RPMI7951 (cell line): ENCODE measurements at places on chromosomes 16 and 17.

DNA sequence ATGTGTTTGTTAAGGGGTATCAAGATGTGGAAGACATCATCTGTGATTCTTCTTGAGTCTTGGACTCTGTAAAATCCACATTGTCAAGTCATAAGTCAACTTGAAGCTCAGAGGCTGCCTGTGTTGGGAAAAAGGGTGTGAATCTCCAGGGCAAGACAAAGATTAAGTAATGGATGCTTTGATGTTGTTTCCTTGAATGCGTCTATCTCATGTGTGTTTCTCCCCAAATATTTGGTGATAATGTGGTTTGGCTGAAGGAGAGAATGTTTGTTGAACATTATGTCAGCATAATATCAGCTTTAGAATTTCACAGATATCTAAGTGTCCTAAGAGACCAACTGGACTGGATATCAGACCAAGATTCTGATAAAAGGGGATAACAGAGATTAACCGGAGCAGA is 24.1 kb upstream of the KCNJ16 start:
- no peak for DNase-seq

GRCh38 chr16:81720973-81721906 is 57.9 kb upstream of the PLCG2 start:
- DNase-seq: no peak

- no peak for DNase-seq
These were observed 61.6 kb downstream of the TNFRSF13B start for GRCh38 chr17:16910341-16910740.

DNA sequence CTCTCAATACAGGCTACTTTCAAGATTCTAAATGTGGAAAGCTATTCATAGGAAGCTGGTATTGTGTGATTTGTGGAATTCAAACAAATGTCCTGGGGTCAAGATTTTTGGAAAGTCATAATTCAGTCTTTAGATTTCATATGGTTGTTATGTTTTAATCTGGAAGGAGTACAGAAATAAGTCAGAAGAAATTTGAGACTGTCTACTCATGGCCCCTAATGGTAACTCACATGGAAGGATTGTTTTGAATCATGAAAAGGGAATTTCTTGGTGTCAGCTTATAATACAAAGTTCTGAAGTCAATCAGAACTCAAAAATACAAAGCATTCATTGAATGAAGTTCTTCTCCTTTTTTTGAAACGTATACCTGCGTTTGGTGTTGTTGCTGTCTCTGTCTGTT is 3.1 kb downstream of the KCNJ2 start:
- DNase-seq: no peak

- no peak for DNase-seq
These were observed 5.8 kb downstream of the DEXI start for GRCh38 chr16:10936272-10936984.

- no peak for DNase-seq
These were observed 2.1 kb downstream of the KREMEN2 start for GRCh38 chr16:2966043-2966807.

DNA sequence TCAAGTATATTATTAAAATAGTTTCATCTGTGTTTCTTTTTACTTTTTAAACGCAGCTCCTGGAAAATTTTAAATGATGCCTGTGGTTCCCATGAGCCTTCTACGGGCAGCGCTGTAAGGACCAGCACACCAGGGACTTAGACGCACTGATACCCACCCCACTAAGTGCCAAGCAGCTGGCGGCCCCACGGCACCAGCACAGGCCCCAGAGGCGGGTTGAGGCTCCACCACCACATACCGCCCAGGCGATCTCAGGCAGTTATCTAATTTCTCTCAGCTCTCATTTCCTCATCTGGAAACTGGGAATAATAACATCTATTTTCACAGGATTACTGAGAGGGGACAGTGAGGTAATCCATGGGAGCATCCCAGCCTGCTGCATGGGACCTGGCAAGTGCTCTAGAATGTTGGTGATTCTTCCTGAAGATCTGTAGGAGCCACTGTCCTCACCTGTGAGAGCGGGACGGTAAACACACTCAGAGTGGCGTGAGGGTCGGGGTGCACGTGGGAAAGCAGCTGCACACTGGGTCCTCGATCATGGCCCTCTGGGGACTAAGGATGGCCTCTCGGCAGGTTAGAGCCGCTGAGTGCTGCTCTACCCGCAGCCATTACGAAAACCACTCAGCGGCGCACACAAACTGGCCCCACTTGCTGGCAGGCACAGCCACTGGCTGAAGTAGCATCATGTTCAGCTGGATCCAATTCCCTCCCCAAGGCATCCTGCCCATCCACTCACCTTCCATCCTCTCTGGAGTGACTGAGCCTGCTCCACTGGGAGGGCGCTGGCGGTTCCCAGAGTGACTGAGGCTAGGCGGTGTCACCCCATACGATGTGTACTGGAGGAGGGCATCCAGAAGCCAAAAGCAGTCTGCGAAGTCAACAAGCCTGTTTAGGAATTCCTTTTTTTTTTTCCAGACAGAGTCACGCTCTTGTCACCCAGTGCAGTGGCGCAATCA is 17.6 kb upstream of the SLC38A8 start:
- no peak for DNase-seq

DNA sequence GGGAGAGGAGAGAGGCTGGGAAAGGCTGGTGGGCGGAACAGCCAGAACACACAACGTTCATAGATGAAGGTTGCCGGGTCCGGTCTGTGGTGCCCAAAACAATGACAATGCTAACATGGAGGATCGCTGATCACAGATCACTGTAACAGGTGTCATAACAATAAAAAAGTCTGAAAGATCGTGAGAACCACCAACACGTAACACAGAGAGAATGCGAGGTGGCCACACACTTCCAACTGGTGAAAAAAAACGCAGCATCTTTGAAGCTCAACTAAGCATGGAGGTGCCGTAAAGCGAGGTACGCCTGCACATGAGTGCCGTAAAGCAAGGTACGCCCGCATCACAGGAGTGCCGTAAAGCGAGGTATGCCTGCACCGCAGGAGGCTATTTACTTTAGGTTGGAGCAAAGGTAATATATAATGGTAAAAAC is 42.3 kb downstream of the ABR start:
- no peak for DNase-seq

DNA sequence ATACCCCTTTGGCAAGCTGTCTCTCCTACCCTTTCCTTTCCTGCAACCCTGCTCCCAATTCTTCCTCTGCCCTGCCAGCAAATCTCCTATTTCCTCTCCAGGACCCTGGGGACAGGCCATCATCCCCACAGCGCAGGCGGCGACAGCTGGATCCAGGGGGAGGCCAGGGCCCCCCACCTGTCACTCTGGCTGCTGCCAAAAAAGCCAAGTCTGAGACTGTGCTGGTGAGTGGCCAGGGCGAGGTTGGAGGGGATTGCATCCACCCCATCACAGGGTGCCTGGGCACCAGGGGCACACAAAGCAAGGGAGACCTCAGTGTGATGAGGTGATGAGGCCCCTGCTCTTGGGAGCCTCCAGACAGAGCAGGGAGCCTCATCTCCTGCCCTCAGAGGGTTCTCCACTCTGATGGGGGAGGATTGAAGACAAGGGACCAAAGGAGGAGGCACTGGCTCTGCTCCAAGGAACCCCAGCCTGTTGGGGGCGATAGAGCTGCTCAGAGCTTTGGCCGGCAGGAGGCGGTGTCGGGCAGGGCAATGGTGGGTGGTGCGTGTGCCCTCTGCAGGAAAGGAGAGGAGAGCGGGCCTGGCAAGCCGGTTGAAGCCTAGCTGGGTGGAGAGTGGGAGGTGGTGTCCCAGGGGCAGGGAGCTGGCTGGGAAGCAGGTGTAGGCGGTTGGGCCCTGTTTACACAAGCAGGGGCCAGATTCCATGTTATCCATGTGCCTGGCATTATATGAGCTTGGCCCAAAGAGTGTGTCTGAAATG is 15.6 kb upstream of the PDK2 start:
- DNase-seq: no peak

DNA sequence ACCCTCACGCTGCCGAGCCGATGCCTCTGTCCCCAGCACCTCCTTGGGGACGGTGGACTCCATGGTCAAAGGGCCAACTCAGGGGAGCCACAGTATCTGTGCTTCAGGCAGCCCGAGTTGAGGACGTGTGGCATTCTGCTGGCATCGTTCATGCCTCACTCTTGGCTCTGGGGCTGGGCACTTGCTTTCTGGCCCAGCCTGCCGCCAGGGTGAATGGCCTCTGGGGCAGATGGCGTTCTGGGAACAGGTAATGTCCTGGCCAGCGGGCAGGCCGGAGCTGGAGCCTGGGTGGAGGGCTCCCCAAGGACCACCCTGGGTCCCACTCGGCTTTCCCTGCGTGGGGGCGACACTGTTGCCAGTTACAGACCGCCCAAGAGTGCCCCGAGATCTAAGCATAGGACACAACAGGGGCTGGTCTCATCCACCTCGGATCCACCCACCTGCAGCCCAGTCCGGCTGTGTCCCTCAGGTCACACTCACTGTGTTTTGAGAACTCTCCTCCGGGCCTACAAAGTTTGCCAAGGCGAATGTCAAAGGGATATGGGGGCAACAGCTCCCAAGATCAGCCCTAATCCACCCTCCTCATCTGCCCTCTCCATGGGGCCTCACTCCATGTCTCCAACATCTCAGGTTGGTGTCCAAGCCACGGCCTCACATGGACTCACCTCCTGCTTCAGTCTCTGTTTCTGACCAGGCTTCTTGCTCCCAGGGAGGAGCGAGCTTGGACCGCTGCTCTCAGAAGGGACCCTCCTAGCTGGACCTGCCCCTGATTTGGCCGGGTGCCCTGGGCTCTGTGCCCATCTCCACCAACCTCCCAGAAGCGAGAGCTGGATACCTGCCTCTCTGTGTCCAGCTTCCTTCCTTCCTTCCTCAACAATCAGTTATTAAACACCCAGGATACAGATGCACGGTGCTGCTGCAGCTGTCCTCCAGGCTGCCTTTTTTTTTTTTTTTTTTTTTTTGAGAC is 60.8 kb downstream of the TMEM235 start:
- no peak for DNase-seq

- DNase-seq: peak; percentile 61
These were observed 72.9 kb upstream of the SMIM36 start for GRCh38 chr17:55584055-55584685.

DNA sequence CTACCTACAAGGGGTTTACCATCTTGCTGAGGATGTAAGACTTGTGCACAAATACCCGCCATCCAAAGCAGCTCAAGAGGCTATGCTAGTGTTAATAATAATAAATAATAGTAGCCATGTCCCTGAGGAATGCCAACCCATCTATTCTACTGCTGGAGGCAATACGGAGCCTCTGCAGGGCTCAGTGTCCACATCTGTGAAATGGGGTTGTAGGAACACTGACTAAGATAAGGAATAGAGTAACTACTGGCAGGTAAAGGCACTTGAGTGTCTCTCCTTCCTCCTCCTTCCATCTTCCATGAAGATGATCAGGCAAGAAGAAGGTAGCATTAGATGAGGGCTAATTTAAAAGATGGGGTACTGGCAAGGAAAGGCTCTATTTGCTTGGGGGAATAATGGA is 295.3 kb downstream of the SLC39A11 start:
- no peak for DNase-seq

DNA sequence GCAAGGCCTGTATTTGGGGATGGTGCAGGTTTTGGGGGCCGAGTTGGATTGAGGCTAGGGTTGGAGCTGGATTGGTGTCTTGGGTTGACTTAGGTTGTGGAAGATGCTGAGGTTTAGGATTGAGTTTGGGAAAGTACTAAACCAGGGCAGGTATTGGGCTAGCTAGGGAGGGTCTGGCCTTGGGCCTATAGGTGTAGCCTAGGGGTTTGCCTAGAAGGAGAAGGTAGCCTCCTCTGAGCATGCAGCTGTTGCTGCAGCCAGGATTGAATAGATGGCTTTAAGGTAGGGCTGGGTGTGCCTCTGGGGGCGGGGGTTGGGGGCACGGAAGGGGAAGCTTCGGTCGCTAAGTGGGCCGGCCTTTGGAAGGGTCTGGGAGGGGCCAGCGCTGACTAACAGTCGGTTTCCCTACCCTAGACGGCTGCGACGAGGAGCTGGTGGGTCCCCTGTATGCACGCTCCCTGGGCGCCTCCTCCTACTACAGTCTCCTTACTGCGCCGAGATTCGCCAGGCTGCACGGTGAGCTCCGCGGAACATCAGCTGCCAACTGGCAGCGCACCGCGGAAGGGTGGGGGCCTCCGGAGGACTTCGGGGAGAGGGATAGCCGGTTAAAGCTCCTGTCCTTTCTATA is 1.2 kb downstream of the CNTNAP1 start:
- no peak for DNase-seq
